ENCODE measurements at places on chromosomes 16 and 17. TPM values are rescaled to one million over a fixed set of nuclear protein-coding genes. Genes with fewer than 3 reads are reported as not detected.

The TRPV2 gene
- total RNA-seq: 91.1 TPM

The KRTAP17-1 gene
- total RNA-seq: not detected

GRCh38 chr17:32461853-32462617, 17.7 kb downstream of the PSMD11 start:
- DNase-seq: peak; percentile 41

The MYO15B gene
- 69.3 TPM for total RNA-seq

DNA sequence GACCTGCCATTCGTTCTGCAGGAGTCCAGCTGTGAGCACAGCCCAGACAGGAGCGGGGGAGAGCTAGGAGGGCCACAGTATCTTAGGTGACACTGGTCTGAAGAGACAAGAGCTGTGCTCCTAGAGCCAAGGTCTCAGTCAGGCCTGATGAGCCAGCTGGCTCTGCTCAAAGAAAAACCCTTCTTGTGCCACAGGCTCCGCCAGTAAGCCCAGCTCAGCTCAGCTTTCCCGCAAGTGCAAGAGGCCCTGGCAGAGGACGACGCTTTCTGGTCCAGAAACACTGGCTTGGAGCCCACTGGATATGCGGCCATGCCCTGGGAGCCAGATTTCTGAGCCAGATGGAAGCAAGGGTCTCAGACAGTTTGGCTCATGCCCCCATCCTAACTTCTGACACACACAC, 23.9 kb downstream of the PEMT start:
- no peak for DNase-seq
